Activated CD8-positive, alpha-beta T cell treated with anti-CD3 and anti-CD28 coated beads, Interleukin-2, amount 10 ng/mL, durations not matched to agents 7 days and 5 days (primary cell): ENCODE measurements at places on chromosomes 5 and 9.

- no peak for DNase-seq
Measured at GRCh38 chr9:109026306-109026705, 13.0 kb upstream of the CTNNAL1 start.

DNA sequence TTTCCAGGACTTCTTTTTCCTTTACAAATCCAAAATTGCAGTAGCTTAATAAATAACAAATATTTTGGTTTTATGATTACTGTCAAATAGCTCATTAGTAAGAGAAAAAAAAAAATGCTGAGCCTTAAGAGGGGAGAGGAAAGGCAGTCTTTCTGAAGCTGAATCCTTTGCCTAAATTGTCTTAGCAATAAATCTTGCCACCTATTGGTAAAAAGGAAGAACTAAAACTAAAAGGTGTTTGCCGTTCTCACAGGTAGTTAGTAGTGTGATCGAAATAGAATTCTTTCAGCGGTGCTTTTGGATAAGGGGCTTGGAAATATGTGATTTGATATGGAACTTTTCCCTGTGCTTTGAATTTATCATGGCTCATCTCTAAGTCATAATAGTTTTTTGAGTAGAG is 31.2 kb downstream of the PIK3R1 start:
- DNase-seq: no peak

DNA sequence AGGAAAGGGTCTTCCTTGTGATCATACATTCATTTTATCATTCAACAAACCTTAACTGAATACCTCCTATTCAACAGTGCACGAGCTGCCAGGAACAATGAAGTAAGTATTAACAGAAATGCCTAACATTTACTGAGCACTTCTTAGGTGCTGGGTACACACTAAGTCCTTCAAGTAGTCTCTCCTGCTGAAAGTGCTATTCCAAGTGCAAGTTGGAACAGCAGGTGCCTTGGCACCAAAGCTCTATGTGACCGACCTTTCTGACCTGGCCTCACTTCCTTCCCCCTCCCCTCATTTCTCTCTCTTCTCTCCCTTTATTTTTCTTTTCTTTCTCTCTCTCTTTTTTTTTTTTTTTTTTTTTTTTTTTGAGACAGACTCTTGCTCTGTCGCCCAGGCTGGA is 94.5 kb downstream of the GRIA1 start:
- no peak for DNase-seq

- peak; percentile 23 for DNase-seq
Measured at GRCh38 chr5:126594748-126595485, at the start of gene ALDH7A1. Gene ALDH7A1 (minus strand): TSS chr5:126595219. CDS start chr5:126595198, 21 bp downstream.

DNA sequence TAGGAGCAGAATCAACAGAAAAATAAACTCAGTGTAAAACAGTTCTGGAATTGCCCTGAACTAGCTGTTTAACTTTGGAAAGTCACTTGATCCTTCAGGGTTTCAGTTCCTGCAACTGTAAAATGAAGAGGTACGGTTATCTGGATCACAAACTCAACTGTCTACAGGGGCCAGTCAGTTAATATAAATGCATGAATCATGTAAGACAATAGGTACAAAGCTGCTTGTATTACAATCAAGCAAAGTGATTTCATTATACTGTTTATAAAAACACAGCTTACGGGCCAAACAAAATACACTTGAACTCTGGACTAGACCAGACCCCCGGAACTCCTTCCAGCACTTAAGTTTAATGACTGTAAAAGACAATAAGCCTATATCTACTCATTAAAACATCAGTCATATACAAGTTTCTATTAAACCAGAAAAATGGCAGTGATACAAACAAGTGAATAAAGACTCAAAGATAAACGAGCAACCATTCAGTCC is 73.0 kb downstream of the MRPS27 start:
- no peak for DNase-seq

DNA sequence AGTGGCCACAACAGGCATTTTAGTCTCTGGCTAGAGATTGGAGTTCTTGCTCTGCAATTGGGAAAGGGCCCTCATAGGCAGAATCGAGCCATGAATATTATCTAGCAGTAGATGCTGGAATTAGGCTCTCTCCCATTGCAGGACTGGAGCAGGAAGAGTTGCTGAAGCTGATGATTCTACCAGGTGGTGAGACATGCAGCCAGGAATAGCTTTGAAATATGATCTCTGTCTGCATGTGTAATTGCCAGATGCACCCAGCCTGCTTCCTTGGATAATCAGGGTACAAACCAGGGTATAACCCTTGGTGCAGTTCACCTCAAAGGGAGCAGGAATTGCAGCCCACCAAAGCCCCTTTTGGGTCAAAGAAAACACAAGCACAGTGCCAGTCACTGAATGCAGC is 211.4 kb upstream of the FTMT start:
- no peak for DNase-seq

GRCh38 chr9:132411091-132411508 is 1.1 kb downstream of the CFAP77 start:
- DNase-seq: peak; percentile 84

DNA sequence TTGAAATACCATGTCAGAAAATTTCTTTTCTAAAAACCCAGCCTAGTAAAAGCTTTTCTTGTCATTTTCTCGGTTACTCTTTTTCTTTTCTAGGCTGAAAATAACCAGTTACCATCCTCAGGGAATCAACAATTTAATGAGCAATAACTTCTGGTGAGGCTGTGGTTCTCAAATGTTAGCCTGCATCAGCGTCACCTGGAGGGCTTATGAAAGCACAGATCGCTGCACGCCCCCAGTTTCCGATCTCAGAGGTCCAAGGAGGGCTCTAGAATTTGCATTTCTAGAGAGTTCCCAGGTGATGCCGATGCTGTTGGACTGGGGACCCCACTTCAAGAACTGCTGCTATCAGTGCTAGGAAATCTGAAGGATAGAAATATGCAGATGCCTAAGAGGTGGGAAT is 28.9 kb upstream of the TLE1 start:
- no peak for DNase-seq

GRCh38 chr5:135119481-135119880 is 85.5 kb upstream of the PITX1 start:
- no peak for DNase-seq

DNA sequence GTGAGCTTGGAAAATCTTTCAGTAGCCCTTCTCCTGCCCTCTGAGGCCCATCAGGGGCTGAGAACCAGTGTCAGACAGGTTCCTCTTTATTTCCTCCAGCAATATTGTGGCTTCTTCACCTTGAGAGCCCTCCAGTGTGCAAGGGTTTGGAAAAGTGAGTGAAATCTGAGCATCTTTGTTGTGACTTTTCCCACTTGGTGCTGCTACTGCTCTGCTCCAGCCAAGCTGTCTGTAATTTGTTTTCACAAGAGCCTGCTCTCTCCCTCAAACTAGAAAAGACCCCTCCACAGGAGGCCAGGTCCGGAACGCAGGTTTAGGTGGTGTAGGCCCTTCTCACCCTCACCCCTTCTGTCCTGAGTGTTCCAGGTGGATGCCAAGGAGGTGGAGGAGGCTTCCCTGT is 57.4 kb upstream of the SPRY4 start:
- DNase-seq: no peak
